ENCODE measurements at places on chromosomes 11 and 22. TPM values are rescaled to one million over a fixed set of nuclear protein-coding genes. Genes with fewer than 3 reads are reported as not detected.

Gene PKP3
- total RNA-seq: 0.13 TPM

Gene HBB
- 755 TPM for total RNA-seq

Gene CELSR1
- 1.8 TPM for total RNA-seq

Gene IFTAP
- total RNA-seq: 54.5 TPM

Gene GAL3ST1
- 3.0 TPM for total RNA-seq

Gene SYTL2
- 65.7 TPM for total RNA-seq

Gene PICALM
- total RNA-seq: 171 TPM

- DNase-seq: peak; percentile 22
These were observed 1.1 kb upstream of the RIN1 start for GRCh38 chr11:66337103-66337899.

DNA sequence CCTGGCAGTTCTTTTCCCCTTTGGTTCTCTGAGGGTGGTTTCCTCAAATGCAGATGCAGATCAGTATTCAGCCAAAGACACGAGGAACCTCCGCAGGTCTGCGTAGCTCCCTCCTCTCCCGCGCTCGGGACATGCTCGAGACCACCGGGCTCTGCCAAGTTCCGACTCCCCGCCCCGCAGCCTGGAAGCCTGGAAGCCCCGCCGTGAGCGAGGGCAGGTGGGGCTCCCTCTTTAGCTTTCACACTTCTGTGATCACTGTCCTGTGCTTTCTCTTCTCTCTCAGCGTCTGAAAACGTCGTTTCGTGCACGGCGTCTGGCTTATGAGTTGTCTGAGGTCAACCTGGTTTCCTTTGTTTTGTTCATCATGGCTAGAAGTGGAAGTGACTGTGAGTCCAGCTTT lies 26.6 kb downstream of the ZBED4 start:
- no peak for DNase-seq

DNA sequence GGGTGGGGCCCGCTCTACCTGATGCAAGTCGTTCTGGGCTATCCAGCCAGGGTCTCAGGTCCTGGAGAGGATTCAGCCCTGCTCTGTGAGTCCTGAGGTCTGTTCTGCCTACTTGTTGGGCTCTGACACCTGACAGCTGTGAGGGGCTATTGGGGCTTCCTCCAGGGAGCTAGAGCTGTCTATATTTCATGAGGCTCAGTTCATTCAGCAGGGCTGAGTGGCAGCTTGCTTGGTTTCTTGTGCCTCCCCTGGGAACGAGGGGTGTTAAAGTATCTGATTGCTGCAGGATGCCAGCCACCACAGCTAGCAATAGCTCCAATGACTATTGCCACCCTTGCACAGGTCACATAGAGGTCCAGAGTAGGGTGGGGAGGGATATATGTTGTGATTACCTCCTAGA lies 26.7 kb downstream of the INSC start:
- DNase-seq: no peak

DNA sequence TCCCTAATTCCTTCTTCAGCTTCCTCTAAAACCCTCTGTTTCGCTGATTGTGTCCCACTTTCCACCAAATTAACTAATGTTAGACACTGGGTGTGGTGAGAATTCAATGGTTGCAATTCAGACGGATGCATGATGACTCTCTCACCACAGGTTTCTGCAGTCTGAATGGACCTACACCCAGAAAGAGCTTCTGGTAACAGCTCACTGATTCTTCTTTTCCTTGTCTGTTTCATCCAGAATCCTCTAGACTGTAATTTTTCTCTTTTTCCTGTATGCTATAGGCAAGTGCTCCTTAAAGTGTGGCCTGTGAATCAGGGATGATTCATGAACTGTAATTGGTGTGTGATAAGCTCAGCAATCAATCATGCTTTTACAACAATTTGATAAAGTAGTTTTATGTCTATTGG lies 18.1 kb downstream of the MMP10 start:
- no peak for DNase-seq

GRCh38 chr22:19548964-19549363 lies 24.8 kb upstream of the CLDN5 start:
- no peak for DNase-seq

DNA sequence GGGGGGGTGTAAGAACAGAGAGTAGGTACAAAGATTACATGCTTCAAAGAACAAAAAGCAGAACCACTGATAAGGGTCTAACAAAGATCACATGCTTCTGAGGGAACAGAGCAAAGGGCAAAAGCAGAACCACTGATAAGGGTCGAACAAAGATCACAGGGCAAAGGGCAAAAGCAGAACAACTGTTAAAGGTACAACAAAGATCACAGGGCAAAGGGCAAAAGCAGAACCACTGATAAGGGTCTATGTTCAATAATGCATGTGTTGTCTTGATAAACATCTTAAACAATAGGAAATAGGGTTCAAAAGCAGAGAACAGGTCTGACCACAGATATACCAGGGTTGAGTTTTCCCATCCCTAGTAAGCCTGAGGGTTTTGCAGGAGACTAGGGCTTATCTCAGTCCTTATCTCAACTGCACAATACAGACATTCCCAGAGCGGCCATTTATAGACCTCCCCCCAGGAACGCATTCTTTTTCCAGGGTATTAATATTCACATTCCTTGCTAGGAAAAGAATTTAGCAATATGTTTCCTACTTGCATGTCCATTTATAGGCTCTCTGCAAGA lies 81.9 kb upstream of the PGR start:
- no peak for DNase-seq

DNA sequence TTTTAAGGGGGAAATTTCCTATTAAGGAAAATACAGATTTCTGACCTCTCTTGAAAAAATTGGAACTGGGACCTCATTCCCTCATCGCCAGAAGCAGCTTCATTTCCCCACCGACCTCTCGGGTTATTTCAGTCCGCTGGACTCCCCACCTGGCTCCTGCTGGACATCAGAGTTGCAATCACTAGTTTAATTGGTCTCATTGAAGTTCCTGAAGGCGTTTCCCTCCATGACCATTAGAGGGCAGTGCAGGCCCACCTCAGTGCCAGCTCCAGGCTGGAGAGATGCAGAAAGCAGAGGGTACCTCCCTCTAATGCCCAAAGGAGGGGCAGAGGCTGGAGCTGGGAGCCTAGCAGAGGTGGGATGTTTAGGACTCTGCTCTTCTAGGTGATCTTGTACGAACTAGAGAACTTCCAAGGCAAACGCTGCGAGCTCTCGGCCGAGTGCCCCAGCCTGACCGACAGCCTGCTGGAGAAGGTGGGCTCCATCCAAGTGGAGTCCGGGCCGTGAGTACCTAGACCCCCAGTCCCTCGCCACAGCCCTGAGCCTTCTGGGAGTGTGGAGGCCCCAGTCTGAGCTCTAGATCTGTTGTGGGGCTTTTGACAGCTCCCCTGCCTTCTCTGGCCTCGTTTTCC lies 2.7 kb downstream of the CRYBB3 start:
- DNase-seq: peak; percentile 56

- no peak for DNase-seq
These were observed 28.3 kb downstream of the SNU13 start for GRCh38 chr22:41660416-41660815.

DNA sequence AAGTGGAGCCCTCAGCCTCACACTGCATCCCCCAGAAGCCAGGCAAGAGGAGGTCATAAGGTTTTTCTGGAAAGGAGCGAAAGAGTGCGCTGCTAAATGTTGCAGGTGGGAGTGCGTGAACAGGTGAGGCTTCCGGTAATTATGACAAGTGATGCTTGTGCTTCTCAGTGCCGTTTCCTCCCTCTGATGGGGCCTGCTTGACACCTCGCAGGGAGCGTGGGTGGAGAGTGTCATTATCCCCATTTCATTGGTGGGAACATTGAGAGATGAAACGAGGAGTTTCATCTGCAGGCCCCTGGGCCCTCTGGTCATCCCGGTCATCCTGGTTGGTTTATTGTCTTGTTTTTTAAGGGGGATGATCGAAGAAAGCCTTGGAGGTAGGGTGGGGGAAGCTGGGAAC lies 57.5 kb downstream of the BCR start:
- no peak for DNase-seq

DNA sequence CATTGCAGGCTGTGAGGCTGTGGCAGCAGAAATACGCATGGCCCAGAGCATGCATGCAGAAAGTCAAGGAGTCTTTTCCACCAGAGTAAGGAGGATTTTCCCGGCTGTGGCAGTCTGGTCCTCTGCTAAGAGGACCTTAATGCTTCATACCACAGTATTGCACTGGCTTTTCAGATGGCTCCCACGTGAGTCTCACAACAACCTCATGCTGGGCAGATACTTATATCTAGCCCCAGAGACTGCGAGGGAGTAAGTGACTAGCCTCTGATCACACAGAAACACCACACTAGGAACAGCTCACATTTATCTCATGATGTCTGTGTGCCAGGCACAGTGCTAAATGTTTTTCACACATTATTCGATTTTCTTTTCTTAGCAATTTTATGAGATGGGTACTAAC lies 8.0 kb downstream of the CRY2 start:
- no peak for DNase-seq

DNA sequence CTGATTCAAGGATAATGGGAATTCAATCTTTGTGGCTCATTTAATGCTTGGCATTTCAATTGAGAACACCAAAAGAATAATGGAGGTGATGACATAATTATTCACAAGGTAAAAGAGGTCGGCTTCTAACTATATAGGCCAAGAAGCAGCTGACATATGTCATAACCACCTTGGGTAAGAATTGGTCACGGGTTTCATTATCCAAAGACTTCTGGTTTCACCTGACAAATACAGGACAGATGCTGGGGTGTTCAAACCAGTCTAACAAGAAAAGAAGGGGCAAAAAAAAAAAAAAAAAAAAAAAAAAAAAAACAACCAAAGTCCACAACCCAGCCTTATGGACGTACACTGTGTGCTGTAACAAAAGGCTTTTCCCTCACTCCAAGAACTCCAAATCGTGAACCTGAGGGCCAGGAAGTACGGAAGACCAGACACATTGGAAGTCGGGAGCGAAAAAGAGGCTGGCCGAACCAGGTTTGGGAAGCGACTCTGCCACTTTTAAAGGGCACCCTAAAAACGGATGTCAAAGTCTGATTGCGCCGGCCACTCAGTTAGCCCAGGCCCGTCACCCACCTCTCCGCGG lies 385 bp downstream of the HARBI1 start:
- DNase-seq: no peak
